ENCODE measurements at places on chromosomes 1 and 21.

- no peak for DNase-seq
Observed at GRCh38 chr1:5491207-5491904, 500.9 kb downstream of the NPHP4 start.

DNA sequence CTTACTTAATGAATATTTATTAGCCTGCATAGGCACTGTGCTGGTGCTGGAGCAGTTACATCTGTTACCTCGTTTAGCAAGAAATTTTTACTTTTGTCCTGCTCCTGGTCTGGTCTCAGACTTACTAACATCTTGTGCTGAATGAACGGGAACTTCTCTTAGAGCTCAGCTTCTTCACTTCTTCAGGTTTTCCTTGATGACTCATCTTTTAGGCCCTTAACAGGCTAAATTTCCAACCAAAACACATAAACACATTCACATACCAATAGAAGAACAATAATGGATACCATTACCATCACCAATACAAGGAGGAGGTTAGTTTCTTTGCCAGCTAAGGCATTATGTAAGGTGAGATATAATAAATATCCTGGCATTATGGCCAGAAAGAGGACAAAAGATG is 68.9 kb downstream of the IFI44 start:
- no peak for DNase-seq

DNA sequence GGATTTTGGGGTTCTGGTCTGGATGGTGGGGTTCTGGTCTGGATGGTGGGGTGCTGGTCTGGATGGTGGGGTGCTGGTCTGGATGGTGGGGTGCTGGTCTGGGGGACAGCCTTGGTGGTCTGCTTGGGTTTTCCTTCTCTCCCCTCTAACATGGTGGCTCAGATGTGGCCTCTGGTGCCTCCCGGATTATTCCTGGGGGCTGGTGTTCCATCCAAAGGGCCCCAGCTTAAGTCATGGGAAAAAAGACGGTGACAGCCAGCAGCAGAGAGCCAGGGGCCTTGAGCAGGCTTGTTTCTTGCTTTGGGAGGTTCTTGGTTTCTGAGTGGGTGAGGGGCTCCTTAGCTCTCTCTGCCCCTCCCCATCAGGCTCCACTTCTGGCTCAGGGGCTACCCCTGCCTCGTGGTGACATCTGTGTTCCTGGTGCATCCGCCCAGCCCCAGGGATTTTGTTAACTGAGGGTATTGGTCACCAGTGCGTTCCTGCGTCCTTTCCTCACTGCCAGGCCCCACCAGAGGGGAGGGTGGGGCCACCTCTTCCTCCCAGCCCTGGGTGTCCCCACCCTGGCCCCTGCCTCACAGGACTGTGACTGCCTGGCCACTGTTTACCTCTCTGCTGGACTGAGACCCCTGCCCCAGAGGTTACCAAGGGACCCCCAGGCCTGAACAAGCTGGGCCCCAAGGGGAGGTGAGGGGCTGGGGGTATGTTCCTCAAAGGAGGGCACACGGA is 43.2 kb upstream of the ACTRT2 start:
- no peak for DNase-seq

- DNase-seq, result no peak
Observed at GRCh38 chr1:37714689-37715088, 22.4 kb downstream of the CDCA8 start.

- DNase-seq, result no peak
Observed at GRCh38 chr1:221717485-221717853, 24.4 kb downstream of the DUSP10 start.

DNA sequence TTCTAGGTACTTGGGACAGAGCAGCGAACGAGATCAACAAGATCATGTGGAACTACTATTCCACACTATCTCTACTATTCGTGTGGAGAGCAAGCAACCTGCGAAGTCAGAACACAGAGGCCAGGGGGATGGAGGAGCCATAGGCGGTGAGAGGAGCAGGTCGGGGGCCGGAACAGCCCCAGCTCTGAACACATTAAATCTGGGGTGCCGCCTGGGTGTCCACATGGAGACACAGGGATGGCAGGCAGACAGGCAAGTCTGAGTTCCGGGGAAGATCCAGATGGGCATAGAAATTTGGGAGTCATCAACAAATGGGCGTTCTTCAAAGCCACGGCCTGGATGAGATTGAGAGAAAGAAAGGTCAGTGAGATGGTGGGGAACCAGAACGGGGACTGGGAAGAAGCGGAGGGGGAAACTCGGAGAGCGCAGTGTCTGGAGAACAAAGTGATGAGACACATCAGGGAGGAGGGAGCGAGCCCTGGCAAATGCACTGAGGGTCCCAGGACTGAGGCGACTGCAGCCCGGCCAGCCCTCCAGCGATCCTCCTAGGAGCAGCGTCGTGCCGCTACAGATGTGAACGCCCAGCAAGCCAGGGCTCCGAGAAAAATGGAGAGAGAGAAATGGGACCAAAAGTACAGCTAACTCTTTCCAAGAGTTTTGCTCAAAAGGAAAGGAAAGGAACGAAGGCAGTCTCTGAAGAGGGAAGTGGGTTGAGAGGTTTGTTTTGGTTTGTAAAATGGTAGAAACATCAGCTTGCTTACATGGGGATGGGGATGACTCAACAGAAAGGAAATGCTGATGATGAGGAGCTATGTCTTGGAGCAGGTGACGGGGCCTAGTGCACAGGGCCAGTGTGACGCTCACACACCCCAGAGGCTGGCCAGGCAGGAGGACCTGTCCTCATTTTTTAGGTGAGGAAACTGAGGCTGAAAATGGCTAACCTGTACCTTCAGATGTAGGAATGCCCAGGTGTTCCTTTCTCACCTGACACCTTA is 84.5 kb downstream of the GLIS1 start:
- DNase-seq, result no peak

- DNase-seq, result no peak
Observed at GRCh38 chr1:47663286-47663685, 225.4 kb downstream of the FOXD2 start.

GRCh38 chr1:82920418-82921248 is 1078.3 kb downstream of the TTLL7 start:
- DNase-seq, result no peak

DNA sequence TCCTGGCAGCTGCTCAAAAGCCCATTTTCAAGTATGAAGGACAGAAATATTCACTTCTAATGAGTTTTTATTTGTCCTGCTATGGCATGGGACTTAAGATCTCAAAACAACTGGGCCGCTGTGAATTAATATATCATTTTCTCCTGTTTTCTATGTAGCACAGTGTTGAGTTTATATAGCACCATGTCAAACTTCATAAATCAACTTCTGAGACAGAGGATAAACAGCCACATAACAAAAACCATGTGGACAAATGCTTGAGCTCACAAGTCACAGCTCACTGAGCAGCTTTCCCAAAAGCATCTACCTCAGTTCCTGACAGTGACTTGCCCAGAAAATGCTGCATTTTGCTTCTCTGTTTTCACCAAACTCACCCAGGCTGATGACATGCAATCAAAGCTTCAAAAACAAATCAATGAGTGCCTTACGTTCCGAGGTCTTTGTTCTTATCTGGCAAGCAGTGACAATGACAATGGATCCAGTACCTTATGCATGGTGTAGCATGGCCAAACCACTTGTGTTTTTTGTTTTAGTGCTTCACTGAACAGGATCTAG is 722.6 kb downstream of the LRRIQ3 start:
- no peak for DNase-seq
